Activated T-helper 9 cell treated with anti-CD3 and anti-CD28 coated beads, Interleukin-2, amount 50 U/mL, for 16 hours (primary cell): ENCODE measurements at places on chromosomes 7 and 10.

GRCh38 chr7:107173191-107173590 is 4.4 kb downstream of the HBP1 start:
- no peak for DNase-seq

DNA sequence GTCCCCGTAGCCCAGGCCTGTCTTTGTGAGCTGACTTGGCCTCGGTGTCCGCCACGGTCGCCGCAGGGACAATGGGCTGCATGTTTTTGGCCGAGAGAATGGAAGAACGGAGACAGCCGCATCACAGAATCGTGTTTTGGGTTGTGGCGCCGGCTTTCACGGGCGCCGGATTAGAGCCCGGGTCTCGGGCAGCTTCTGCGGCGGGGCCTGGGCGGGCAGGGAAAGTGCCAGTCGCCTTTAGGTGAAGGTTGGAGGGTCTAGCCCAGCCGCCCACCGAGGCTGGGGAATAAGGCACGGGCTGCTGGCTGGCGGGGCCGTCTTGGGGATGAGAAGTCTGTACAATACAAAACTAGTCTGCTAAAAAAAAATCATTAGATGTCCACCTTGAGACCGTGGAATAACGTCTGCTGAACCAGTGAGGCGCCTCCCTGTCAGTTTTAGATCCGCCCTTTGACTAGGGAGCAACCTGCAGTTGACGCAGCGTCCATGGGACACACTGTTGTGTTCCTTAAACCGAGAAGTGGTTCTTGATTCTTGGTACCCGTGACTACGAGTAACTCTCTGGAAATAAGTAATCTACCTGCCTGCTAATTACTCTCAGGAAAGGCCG is 577 bp downstream of the DNAJB9 start:
- peak; percentile 29 for DNase-seq

DNA sequence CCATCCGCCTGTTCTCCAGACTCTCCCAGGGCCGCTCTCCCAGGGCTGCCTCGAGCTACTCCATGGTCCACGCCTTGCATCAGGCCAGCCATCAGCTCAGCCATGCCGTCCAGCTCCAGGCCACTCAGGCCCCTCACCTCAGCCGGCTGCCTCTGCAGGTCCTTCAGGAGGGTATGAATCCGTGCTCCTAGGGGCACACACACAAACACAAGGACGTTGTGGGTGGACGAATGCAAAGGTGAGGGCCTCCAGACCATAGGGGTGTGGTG is 449.4 kb downstream of the PTPRN2 start:
- no peak for DNase-seq

DNA sequence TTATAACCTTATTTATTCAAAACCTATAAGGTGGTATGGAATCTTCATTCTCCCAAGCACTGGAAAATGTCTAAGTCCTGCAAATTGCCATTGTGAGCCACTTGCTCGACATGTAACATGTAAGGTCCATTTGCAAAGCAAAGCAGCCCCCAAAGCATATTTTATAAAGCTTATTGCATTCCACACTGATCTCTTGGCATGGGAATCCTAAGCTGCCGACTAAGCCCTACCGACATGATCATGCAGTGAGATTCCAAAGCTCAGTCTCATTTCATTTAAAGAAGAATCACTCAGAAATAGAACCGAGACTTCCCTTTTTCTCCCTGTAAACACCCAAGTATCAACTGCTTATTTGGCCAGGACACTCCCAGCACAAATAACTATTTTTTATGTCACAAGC is 333.4 kb upstream of the MYO3A start:
- no peak for DNase-seq

DNA sequence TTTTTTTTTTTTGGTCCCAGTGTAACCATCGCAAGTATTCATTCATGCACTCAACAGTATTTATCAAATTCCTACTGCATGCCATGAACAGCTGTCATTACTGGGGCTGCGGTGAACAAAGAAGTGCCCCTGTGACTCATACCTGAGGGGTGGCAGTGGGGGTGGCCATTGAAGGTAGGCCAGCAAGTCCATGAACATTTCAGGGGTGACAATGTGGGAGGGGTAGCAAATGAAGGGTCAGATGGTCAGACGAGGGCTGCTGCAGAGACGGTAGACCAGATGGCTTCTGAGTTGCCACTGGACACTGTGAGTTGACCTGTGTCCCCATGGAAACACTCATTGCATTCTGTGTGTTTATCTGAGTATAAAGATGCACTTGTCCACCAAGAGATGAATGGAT is 92.5 kb upstream of the PITRM1 start:
- no peak for DNase-seq

DNA sequence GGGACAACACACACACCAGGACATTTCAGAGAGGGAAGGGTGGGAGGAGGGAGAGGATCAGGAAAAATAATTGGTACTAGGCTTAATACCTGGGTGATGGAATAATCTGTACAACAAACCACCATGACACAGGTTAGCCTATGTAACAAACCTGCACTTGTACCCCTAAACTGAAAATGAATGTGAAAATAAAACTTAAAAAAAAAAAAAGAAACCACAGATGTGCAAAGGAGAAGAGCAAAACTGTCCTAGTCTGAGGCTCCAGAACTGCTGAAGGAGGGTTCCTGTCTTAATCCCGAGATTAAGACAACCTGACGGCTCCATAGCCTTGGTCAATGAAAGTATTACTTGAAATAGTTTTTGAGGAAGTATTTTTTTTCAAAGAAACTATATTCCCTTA is 423.0 kb downstream of the NEBL start:
- DNase-seq: no peak

DNA sequence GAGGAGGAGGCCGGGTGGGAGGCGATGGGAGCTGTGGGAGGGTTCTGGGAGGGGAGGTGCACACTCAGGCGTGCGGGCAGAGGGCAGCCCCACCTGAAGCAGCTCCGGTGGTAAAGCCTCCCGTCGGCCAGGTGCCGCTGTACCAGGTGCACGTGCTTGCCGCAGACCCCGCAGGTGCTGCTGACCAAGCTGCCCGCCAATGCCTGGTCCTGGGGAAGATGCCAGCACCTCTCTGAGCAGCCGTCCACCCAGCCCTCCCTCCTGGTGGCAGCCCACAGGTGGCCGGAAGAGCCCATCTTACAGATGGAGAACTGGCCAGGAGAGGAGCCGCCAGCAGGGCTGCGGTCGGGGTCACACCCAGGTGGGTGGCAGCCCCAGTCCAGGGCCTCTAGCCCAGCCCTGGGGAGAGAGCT is 12.6 kb downstream of the MICALL2 start:
- DNase-seq: no peak

- DNase-seq: no peak
These were observed 572.0 kb downstream of the PTPRN2 start for GRCh38 chr7:158015403-158016179.

- DNase-seq: no peak
These were observed 107.3 kb upstream of the SGCE start for GRCh38 chr7:94763268-94763667.

DNA sequence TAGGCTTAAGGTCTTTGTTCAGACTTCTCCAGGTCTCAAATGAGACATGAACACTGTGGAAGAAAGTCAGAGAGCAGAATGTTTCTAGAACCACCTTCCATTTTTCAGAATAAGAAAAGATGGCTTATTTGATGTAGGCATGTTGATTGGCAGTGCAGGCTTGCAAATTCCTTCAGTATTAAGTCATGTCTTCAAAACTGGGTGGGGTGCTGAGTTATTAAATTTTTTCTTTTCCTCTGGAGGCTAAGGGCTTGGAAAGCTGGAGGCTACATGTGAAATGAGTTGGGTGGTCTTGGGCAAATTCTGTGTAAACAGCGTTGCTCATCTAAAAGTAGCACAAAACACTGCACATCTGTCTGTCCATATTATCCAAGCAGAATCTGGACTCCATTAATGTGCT is 62.8 kb downstream of the PRTFDC1 start:
- no peak for DNase-seq

DNA sequence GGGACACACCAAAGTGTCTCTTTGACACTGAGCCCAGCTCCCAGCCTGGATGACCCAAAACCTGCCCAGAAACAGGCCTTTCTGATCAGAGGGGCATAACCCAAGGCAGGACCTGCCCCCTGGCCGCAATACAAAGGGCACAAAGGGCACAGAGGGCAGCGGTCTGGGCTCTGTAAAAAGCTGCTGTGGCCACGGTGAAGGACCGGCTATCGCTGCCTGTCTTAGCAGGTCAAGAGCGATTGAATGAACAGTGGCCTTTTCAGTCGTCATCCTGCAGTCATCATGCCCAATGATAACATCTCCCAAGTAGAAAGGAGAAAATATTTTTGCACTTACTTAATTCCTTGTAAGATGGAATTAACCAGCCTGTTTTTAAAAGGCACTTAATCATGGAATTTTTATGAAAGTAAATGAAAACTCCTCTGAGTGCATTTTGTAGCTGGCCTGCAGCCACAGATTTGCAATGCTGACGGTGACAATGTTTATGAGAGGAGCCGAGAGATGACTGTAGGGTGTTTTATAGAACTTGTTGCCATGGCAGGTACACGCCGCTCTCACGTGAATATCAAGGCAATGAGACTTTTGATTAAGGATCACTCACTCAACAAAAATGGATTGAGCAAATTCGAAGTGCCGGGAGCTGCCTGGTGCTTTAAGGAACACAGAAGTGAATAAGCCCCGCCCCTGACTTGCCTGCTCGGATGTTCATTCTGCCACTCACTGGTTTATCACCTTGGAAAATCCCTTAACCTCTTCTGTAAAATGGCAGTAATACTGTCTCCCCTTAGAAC is 47.3 kb upstream of the BHLHA15 start:
- no peak for DNase-seq

- DNase-seq: no peak
These were observed 73.5 kb upstream of the GLCCI1 start for GRCh38 chr7:7895004-7895650.

DNA sequence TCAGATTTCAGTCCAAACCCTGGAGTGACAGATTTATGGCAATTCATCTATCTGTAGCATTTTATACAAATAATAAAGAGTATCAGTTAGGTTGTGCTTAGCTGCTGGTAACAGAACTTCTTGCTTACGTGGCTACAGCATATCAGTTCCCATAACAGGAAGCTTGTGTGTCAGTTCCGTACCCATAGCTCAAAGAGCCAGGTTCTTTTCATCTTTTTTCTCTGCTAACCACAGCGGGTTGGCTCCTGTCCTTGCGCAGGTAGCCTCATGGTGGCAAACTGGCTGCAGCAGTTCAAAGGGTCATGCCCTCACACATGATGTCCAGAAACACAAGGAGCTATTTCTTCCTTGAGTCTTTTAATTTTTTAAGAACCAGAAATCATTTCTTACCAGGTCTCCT is 1041.8 kb downstream of the GATA3 start:
- no peak for DNase-seq

GRCh38 chr7:30069096-30069867 is 41.1 kb downstream of the PLEKHA8 start:
- no peak for DNase-seq

GRCh38 chr7:41107938-41108448 is 594.9 kb downstream of the INHBA start:
- no peak for DNase-seq

GRCh38 chr7:141671705-141672496 is 30.1 kb downstream of the DENND11 start:
- no peak for DNase-seq

GRCh38 chr10:70480239-70480861 is 1.8 kb downstream of the PALD1 start:
- no peak for DNase-seq

DNA sequence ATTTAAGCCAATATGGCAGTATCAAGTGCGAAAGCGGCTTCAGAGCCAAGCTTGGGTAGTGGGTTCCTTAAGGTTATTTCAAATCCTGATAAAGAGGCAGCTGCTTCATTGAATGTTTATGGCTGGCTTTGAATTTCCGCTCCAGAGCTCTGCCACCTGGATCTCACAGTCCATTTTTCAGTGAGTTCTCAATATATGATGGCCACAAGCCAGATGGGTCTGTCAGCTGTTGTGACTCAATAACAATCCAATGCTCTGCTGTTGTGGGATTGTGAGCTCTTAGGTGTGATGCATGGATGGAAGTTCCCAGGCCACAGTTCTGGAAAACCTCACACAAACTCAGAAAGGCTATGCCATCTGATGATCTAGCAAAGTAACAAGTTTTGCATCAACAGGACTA is 743.8 kb upstream of the LRRN3 start:
- no peak for DNase-seq

- no peak for DNase-seq
These were observed 11.2 kb downstream of the WDR86 start for GRCh38 chr7:151398446-151399304.

- DNase-seq: no peak
These were observed 26.2 kb upstream of the MSRB2 start for GRCh38 chr10:23069019-23069815.

DNA sequence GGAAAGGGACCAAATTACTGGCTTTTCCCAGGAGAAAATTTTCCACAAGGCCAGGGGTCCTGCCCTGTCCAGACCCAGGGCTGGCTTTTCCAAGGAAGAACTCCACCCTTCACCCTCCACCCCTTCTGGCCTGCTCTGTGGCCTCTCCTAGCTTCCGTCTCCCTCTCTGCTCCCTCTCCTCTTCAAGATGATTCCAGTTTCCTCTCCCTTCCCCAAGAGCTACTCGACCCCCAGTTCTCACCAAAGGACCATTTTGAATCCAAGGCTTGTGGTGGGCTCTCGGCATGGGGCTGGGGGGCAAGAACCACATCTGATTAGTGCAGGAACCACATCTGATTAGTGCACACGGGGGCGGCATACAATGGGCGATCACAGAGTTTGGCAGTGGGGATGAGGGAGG is 7.7 kb downstream of the CHAT start:
- DNase-seq: no peak

- no peak for DNase-seq
These were observed 9.5 kb upstream of the FOXL3 start for GRCh38 chr7:280461-280860.

- DNase-seq: no peak
These were observed 14.3 kb downstream of the IL2RA start for GRCh38 chr10:6047847-6048246.

DNA sequence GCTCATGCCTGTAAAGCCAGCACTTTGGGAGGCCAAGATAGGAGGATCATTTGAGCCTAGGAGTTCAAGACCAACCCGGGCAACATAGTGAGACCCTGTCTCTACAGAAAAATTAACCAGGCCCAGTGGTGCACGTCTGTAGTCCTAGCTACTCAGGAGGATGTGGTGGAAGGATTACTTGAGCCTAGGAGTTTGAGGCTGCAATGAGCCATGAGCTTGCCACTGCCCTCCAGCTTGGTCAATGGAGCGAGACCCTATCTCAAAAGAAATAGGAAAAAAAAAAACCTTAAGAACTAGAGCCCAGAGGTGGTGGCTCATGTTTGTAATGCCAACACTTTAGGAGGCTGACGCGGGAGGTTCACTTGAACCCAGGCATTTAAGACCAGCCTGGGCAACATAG is 2.2 kb downstream of the STRA8 start:
- DNase-seq: no peak

- no peak for DNase-seq
These were observed 41.1 kb downstream of the ZC3HC1 start for GRCh38 chr7:130009848-130010688.

GRCh38 chr10:54650547-54650946 is 150.5 kb downstream of the PCDH15 start:
- DNase-seq: no peak

- DNase-seq: no peak
These were observed 108.7 kb upstream of the ITGB1 start for GRCh38 chr10:33066558-33067236.

- no peak for DNase-seq
These were observed 18.4 kb upstream of the TBRG4 start for GRCh38 chr7:45129906-45130305.
